CD8-positive, alpha-beta T cell (primary cell): ENCODE measurements at places on chromosomes 6 and 20. TPM values are rescaled to one million over a fixed set of nuclear protein-coding genes. Genes with fewer than 3 reads are reported as not detected.

GRCh38 chr6:150068151-150068550, 770 bp downstream of the ULBP3 start:
- peak; percentile 31 for DNase-seq

DNA sequence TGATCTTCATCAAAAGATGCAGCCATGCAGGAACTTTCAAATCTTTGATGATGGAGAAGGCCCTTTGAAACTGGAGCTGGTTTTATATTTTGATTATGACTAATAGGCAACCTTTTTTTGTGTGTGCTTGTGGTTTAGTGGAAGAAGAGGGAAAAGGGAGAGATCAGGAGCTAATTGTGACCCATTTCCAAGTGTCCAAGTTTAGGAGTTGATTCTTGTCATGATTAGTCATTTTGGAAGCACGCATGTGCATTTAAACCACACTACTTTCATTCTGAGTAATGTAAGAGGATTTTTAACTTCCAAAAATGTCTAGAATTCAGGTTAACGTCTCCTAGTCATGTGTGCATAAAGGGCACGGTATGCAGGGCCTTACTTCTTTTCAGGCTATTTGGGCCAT, 3.5 kb downstream of the FOXO3 start:
- no peak for DNase-seq

- no peak for DNase-seq
Observed at GRCh38 chr6:33693186-33694105, 18.1 kb downstream of the UQCC2 start.

- DNase-seq, result no peak
Observed at GRCh38 chr20:51577432-51578144, 35.1 kb upstream of the NFATC2 start.

- no peak for DNase-seq
Observed at GRCh38 chr6:43428874-43429273, 1.5 kb downstream of the ABCC10 start.

- DNase-seq, result no peak
Observed at GRCh38 chr6:136647363-136647852, 97.2 kb upstream of the MAP7 start.

DNA sequence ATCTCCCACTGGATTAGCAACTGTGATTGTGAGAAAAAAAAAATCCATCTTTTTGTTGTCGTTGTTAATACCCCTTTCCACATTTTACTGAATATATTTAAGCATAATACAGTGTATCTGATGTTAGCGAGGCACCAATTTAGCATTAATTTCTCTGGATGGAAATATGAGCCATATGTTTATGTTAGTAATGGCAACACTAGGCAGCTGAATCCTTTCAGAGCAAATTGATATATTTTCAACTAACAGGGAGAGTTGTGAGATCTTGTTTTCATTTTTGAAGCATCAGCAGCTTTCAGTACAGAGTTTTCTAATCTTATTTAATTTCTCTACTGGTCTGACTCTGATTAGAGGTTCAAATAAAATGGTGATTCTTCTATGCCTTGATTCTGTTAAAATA, 84.8 kb upstream of the HDAC2 start:
- DNase-seq, result no peak

DNA sequence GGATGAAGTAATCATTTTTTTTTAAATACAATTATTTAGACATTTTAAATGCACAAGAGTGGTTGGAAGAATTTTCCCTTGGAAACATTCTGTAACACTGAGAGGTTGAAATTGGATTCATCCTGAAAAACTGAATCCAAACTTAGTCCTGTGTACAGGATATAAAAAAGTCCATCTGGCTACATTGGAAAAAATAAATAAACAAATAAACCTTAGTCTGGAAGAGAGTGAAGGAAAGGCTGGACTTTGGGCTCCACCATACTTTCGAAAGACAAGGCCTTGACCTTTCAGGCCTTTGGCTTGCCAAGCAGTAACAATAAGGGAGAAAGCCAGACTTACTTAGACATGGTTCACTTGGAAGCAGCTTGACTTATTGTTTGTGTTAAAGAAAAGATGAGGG, 664.3 kb downstream of the TENT5A start:
- DNase-seq, result no peak

- DNase-seq, result no peak
Observed at GRCh38 chr6:166591961-166592520, 5.6 kb upstream of the RAMACL start.

DNA sequence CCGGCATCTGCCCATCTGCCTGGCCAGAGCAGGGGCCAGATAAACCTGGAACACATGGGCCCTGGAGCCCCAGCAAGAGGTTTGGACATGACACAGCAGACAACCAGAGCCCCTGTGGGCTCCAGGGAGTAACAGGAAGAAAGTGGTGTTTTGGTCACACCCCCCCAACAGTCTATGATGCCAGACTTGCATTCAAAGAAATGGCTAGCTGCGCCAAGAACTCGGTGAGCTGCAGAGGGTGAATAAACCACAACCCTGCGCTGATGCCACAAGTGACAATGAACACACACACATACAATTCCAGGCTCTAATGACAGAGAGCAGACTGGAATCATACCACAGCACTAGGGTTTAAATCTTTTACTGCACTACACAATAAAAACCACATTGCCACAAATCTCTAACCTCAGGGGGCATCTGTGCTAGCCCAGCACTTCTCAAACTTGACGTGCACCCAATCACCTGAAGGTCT, 34.0 kb downstream of the TRERF1 start:
- peak; percentile 41 for DNase-seq

GRCh38 chr6:166354143-166354542, 11.8 kb upstream of the SFT2D1 start:
- DNase-seq, result no peak

- DNase-seq, result no peak
Observed at GRCh38 chr20:37981568-37981967, 51.7 kb downstream of the TTI1 start.

DNA sequence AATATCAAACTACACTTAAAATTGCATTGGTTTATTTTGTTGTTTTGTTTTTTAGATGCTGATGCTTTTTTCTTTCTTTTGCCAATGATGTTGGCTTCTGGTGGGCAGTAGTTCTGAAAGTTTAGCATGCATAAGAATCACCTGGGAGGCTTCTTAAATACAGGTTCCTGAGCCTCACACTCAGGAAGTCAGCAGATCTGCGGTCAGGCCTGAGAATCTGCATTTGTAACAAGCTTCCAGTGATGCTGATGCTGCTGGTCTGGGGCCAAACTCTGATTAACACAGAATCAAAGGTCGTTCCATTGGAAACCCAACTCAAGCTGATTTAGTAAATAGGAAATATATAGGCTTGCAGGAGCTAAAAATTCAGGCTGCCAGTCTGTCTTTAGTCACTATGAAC, 412.9 kb upstream of the SPTLC3 start:
- no peak for DNase-seq

DNA sequence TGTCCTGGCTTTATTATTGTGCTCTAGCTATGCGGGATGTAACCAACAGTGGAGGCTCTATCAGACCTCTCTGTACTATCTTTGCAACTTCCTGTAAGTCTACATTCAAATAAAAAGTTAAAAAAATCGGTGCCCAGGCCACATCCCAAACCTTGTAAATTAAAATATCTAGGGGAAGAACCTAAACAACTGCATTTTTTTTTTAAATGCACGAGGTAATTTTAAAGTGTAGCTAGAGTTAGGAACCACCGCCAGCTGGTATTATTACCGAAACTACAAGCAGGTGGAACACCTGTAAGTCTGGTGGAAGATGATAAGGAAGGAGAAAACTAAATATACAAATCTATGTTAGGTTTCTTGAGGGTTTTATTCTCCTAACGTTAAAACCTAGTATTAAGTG, 34.5 kb upstream of the ID4 start:
- no peak for DNase-seq

- DNase-seq, result no peak
Observed at GRCh38 chr6:10578723-10579122, 57.6 kb downstream of the GCNT2 start.

GRCh38 chr20:39516964-39517363, 554.8 kb downstream of the DHX35 start:
- DNase-seq, result no peak

- no peak for DNase-seq
Observed at GRCh38 chr20:957544-957943, 41.4 kb upstream of the ANGPT4 start.

GRCh38 chr6:63245909-63246308, 34.6 kb downstream of the FKBP1C start:
- no peak for DNase-seq

- DNase-seq, result no peak
Observed at GRCh38 chr20:7193681-7194080, 426.2 kb downstream of the BMP2 start.

Gene HCK
- 0.14 TPM for total RNA-seq

Gene TFAP2C
- not detected for total RNA-seq

Gene HLA-DOB
- total RNA-seq, result 13.4 TPM

Gene TMEM200A
- total RNA-seq, result 0.27 TPM

Gene DAAM2
- total RNA-seq, result not detected

Gene C6orf163
- total RNA-seq, result 1.1 TPM

Gene GHRH
- not detected for total RNA-seq

Gene FAM210B
- total RNA-seq, result 12.1 TPM

Gene RBM24
- total RNA-seq, result 2.7 TPM

Gene OR2H1
- not detected for total RNA-seq

Gene TREML1
- total RNA-seq, result not detected

Gene RNF144B
- total RNA-seq, result 1.3 TPM

Gene LHFPL5
- total RNA-seq, result not detected

Gene NCOA3
- total RNA-seq, result 47.1 TPM
